Activated CD4-positive, alpha-beta T cell treated with anti-CD3 and anti-CD28 coated beads for 48 hours (primary cell): ENCODE measurements at places on chromosomes 11 and 22.

DNA sequence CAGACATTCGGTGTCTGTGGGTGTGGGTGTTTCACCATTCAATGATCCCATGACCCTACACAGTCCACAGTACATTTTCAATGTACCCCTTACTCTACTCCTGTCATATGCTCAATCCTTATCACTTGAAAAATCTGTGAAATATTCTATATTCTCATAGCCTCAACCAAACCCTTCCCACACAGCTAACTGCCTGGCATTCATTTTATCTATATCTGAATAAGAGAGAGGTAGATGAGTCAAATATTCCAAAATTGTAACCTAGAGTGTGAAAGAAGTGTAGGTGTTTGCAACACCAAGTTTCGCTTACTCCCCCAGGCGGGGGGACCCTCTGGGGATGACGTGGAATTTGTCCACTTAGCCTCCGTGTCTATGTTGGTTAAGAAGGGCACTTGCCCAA, 354.8 kb downstream of the ETS1 start:
- DNase-seq, result peak; percentile 81

DNA sequence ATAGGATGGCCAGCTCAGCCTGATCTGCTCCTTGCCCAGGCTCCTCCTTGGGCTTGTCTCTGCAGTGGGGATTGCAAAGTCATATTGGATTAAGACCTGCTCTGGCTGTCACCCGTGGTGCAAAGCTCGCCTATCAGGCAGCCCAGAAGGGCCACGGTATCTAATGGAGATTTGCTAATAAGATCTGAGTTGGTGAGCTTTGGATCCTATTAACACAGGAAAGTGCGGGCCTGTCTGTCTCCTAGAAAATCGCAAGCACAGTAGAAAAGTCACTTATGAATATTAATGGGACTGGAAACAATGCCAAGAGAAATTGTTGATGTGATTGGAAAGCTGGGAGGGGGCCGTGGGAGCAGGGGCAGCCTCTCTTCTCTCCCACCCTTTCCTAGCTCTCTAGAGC, 72.8 kb downstream of the CHST1 start:
- DNase-seq, result no peak

DNA sequence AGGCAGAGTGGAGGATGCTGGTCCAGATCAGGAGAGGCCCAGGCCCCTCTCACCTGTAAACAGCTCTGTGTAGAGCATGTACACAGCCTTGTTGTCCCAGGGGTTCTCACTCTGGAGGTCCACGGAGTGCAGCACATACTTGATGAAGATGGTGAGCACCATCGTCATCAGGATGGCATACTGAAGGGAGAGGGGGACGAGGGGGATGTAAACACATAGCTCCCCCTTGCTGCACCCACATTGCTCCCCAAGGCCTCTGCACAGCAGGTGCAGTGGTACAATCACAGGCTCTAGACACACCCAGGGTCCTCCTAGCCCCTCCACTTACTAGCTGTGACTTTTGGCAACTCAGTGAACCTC, 2.9 kb downstream of the SYVN1 start:
- DNase-seq, result no peak

GRCh38 chr22:44776605-44777363, 24.4 kb downstream of the ARHGAP8 start:
- DNase-seq, result no peak

GRCh38 chr22:50576806-50577696, 1.2 kb downstream of the CPT1B start:
- DNase-seq, result no peak

- DNase-seq, result no peak
Observed at GRCh38 chr11:67007126-67007525, 15.8 kb upstream of the SYT12 start.

GRCh38 chr22:44913198-44913983, 96.4 kb downstream of the PHF21B start:
- no peak for DNase-seq

GRCh38 chr22:49771266-49772065, 56.2 kb downstream of the BRD1 start:
- no peak for DNase-seq

- DNase-seq, result no peak
Observed at GRCh38 chr11:130600139-130600538, 151.7 kb downstream of the ADAMTS15 start.

- DNase-seq, result no peak
Observed at GRCh38 chr11:77361184-77361583, 59.7 kb upstream of the GDPD4 start.

- DNase-seq, result no peak
Observed at GRCh38 chr11:111823131-111823530, 48.2 kb downstream of the ALG9 start.

GRCh38 chr22:38021206-38021605, 36.0 kb upstream of the PICK1 start:
- DNase-seq, result no peak

DNA sequence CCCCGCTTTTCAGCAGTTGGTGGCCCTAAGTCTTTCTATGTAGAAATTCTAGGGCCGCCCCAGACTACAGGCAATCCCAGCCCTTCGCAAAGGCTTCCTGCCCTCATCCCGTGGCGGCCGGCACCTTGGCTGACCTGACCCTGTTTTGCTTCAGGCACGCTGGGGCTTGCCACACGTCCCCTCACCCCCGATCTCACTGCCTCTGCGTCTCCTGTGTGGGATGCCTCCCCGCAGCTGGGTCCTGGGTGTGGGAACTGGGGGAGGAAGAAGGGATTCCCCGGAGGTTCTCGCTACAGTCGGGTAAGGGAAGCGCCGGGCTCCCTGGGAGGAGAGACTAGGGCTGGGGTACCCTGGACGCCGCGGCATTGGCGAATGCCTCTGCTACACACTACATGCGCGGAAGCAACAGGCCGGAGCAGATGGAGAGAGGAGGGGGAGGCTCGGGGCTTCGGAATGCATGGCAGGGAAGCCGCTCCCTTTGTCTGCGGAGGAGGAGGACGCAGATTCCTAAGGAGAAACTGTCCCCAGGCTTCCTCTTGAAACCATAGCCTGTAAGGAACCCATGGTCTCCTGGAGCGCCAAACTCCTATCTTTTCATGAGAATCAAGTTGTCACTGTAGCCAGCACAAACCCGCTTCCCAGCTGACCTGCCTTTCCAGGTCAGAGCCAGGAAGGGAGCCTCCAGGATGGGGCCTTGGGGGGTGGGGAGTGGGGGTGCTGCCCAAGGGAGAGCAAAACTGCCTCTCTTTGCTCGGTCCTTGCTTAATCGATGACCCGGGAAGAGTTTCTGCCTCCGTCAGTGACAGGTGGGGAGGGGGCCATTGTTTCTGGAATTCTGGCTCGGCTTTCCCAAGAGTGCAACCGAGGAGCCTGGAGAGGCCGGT, 1.4 kb downstream of the DTX4 start:
- peak; percentile 12 for DNase-seq

DNA sequence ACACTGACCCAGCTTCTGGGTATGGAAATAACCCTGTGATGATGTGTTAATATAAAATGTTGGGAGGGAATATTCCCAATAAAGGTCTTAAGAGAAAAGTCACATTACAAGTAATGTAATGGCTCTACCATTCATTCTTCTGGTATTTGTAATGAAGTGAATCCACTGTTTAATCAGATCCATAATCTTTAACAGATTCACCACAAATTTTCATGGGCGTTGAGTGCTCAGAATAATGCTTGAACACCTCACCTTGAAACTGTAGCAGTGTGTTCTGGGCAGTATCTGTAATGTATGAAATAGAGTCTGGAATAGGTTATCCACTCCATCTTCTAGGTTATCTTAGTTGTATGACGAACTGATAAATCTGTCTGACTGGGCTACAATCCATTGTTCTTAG, 26.6 kb upstream of the CRTAM start:
- no peak for DNase-seq

DNA sequence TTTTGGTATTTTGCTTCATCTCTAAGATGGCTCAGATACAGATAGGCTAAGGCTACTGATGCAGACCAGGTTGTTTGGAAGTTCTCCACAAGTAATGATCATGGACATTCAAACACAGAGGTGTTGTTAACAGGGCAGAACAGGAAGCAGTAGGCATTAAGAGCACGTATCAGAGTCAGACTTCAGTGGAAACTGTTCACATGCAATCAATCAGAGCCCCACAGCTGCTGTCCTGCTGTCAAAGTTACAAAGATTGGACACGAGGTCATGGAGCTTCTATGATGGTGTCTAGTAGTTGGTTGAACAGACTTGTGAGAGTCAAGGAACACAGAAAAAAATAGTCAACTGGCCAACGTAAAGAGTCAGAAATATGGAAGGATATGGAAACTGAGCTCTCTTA, 19.8 kb downstream of the OR10D3 start:
- no peak for DNase-seq

GRCh38 chr22:43923191-43923590, 414 bp upstream of the PNPLA3 start:
- DNase-seq, result peak; percentile 4

- DNase-seq, result no peak
Observed at GRCh38 chr11:104898685-104899013, 389 bp upstream of the CASP12 start.
